ENCODE measurements at places on chromosomes 6 and 20.
A peak's percentile ranks its signal among the peaks of the same experiment; 100 is the strongest.

- DNase-seq, result no peak
These were observed 100.0 kb downstream of the VEGFA start for GRCh38 chr6:43869792-43870659.

- no peak for DNase-seq
These were observed 161.5 kb downstream of the MYLK4 start for GRCh38 chr6:2589171-2589661.

- no peak for DNase-seq
These were observed 17.6 kb downstream of the PRDM1 start for GRCh38 chr6:106103728-106104109.

GRCh38 chr6:15596186-15596896 is 66.5 kb downstream of the DTNBP1 start:
- no peak for DNase-seq

DNA sequence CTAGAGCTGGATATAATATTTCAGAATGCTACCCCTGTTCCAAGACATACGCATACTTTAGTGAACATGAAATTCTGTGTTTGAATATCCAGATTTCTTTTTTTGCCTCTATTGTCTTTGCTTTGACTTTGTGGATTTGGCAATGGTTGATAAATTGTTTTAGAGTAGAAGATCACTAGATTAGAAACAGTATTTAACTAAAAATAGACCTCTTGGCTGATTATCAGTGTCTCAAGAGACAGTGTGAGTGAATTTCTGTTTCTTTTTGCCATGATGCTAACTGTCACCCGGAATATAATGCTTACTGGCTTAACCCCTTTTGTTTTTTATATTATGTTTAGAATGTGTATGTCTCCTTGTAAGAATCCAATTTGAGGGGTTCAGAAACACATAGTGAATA is 102.5 kb downstream of the PLCB1 start:
- no peak for DNase-seq

GRCh38 chr6:89146718-89147700 is 1.2 kb downstream of the PM20D2 start:
- DNase-seq, result peak; percentile 40

DNA sequence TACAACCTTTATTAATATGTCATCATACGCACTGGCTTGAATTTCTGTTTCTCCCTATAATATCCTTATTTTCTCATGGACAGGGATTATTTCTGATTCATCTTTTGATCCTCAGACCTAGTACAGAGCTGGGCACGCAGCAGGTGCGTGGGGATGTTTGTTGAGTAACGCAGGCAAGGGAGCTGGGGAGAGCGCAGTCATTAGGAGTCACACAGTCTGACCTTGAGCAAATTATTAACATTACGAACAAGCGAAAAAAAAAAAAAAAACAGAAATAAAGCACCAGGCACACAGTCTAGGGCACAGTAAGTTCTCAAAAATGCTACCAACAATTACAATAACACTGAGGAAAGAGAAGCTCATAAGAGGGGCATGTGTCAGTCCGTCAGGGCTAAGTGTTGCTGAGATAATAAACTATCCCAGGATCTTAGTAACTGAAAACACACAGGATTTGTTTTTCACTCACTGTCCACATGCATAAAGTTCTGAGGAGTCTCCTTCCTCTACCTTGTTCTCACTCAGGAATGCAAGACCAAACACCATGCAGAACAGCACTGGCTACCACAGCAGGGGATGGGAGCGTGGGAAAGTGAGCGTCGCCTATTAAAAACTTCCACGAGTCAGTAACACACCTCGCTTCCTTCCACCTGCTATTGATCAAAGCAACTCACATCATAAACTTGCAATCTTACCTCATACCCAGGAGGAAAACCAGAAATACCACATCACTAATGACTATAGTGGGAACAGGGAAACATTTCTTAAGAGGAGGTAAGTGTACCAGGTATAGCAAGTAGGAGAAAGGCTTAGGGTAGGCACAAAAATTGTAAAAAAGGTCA is 56.9 kb downstream of the PDE10A start:
- DNase-seq, result no peak

GRCh38 chr6:53982366-53983050 is 128.7 kb upstream of the MLIP start:
- no peak for DNase-seq

DNA sequence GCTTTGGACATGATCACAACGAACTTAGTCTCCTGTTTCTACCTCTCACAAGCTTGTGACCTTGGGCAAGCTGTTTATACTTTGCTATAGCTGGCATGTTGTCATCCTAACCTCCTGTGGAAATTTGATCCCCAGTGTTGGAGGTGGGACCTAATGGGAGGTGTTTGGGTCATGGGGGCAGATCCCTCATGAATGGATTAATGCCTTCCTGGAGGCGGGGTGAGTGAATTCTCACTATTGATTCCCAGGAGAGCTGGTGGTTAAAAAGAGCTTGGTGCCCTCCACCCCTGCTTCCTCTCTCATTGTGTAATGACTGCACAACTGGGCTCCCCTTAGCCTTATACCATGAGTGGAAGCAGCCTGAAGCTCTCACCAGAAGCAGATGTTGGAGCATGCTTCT is 228.9 kb downstream of the HIVEP2 start:
- no peak for DNase-seq

GRCh38 chr20:19026121-19026878 is 186.1 kb upstream of the SLC24A3 start:
- DNase-seq, result peak; percentile 4

GRCh38 chr20:6668546-6668945 is 98.9 kb upstream of the BMP2 start:
- no peak for DNase-seq

- DNase-seq, result no peak
These were observed 10.6 kb downstream of the WDR27 start for GRCh38 chr6:169691260-169691659.

DNA sequence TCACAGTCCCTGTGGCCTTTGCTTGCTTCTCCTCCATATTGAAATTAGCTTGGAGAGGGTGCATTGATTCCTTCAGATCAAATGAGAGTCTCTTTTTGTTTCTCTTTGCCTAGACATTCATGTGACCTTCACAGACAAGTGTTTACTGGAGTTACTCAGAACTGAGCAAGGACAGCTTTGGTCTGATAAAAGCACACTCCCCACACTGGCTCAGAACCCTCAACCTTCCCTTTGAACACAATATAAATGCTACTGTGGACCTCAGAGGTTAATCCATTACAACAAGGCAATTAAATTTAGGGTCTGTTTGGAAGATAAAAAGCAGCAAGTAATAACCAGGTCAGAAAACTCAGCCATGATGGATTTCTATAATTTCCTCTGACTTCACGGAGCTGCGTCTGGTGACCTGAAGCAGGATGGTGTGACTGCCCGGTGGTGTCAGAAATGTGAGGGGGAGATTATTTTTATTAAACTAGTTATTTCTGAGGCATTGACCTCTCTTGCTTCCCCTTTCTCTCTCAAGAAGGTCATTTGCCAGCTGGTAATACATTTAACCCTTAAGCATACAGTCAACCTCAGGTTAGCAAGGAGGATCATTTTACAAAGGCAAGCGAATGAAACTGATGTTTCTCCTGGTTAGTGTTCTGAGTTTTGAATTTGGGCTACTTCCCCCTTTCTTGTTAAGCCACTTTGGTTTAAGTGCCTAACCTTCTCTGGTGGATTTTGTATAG is 208.2 kb downstream of the CLIC5 start:
- DNase-seq, result no peak

- DNase-seq, result no peak
These were observed 101.4 kb downstream of the CDH4 start for GRCh38 chr20:61353261-61354000.

- DNase-seq, result no peak
These were observed 304 bp downstream of the PBX2 start for GRCh38 chr6:32189742-32190053.

GRCh38 chr6:110520209-110520965 is 44.0 kb upstream of the SLC22A16 start:
- no peak for DNase-seq

- DNase-seq, result no peak
These were observed 223.6 kb downstream of the EYA2 start for GRCh38 chr20:47118206-47118605.

- peak; percentile 36 for DNase-seq
These were observed 627.9 kb downstream of the PRKN start for GRCh38 chr6:162099685-162100084.

- DNase-seq, result no peak
These were observed 75.6 kb upstream of the RNF24 start for GRCh38 chr20:4090756-4091489.

DNA sequence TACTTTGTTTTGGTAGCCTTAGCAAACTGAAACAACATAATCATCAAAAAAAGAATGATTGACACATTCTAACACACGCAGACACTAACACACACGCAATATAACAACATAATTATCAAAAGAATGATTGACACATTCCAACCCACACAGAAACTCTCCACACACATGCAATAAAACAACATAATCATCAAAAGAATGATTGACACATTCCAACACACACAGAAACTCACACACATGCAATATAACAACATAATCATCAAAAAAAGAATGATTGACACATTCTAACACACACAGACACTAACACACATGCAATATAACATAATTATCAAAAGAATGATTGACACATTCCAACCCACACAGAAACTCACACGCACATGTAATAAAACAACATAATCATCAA is 172.4 kb downstream of the THBS2 start:
- DNase-seq, result no peak

GRCh38 chr6:12537389-12537788 is 179.2 kb upstream of the PHACTR1 start:
- no peak for DNase-seq

DNA sequence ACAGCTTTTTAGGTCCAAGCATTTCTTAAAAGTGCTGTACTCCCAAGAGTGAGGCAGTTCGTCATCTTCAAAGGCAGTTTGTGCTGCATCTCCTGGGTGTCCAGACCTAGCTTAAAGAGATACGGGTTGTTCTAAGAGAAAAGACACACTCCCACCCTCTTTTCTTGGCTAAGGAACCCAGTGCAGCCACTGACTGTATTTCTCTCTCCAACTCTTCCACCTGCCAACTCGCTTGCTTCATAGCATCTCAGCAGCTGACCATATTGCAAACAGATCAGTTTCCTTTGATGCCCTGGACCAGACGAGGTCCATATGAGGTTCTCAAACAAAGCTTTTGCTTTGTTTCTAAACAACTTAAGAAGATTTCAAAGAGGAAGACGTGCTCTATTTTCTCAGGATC is 101.1 kb downstream of the ISM1 start:
- DNase-seq, result no peak

GRCh38 chr20:20134941-20135575 is 82.7 kb downstream of the CFAP61 start:
- DNase-seq, result no peak
